Nucleus accumbens (tissue), 56 donors: ENCODE measurements at places on chromosomes 1 and 21.

- peak; percentile 53 for DNase-seq
These were observed 9.5 kb downstream of the ZBTB7B start for GRCh38 chr1:155012026-155012546.

- no peak for DNase-seq
These were observed at the start of gene C4BPA for GRCh38 chr1:207103892-207104373. TSS of gene C4BPA (plus strand) at chr1:207104233. CDS start at chr1:207113026, 8,793 bp downstream.

DNA sequence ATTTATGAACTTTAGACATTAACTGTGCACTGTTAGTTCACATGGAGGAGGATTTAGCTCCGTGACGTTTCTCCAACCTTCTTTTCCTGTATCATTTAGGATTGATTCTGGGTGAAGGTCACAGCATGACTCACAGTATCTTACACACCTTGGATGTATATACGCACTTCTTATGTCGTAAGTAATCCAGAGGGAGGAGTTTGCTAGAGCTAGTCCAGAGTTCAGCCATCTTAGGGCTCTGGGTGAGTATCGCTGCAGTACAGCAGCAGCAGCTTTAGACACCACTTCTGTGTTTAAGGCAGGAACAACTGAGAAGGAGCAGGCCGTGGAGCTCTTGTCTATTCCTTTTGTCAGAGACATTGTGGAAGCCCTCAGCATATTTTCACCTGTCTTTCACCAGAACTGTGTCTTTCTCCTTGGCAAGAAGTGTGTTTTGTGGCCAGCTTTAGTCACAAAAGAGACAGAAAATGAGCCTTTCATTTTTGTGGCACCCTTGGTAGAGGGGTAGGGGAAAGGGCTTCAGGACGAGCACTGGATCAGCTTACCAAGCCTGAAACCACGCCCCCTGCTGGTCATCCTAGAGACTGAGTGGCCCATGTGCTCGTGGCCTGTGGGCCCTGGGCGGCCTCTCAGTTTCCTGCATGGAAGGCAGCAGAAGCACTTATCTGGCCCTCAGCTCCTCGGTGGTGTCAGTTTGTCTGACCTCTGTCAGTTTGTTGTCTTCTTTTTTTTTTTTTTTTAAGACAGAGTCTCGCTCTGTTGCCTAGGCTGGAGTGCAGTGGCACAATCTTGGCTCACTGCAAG is 64.0 kb downstream of the ADARB1 start:
- DNase-seq, result no peak

GRCh38 chr21:29351691-29352090 is 53.0 kb downstream of the BACH1 start:
- no peak for DNase-seq

DNA sequence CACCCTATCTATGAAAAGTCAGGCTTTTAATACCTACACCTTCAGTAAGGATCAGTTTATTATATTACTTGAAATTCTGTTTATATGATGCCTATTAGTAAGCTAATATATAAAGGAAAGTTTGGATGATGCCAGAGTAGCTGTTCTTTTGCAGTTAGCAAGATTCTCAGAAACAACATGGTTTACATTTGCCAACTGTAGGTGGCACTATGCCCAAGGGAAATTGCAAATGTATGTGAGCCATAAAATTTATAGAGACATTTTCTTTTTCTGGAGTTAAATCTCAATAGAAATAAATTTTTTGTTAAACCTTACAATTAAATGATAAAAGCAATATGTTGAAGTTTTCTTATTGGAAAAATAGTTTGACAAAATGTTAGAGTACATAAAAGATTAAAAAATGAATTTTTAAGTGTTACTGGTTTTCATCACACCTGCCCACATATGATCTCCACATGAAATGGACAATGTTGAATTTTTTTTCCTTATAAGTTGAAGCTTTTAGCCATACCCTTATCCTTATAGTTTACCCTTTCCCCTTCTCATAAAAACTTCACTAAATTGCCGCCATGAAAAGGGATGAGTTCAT is 32.1 kb upstream of the EPHX4 start:
- DNase-seq, result no peak

DNA sequence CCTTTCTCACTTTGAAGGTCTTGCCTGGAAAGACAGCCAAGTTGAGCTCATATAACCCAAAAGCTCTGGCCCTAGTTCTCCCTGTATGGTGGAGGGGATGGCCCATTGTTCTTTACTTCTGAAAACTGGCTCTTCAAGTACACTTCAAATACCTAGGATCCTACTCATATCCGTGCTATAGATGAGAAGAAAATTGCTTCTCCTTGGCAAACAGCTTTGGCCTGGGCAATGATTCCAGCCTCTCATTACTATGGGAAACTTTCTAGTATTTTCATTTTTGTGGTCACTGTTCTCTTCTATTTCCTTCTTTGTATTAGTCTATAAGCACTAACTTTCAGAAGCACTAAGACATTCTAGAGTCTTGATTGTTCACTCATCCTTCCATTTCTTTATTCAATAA is 53.7 kb downstream of the ZNF697 start:
- DNase-seq, result no peak

- DNase-seq, result no peak
These were observed 175.3 kb downstream of the MAGI3 start for GRCh38 chr1:113565621-113566020.

DNA sequence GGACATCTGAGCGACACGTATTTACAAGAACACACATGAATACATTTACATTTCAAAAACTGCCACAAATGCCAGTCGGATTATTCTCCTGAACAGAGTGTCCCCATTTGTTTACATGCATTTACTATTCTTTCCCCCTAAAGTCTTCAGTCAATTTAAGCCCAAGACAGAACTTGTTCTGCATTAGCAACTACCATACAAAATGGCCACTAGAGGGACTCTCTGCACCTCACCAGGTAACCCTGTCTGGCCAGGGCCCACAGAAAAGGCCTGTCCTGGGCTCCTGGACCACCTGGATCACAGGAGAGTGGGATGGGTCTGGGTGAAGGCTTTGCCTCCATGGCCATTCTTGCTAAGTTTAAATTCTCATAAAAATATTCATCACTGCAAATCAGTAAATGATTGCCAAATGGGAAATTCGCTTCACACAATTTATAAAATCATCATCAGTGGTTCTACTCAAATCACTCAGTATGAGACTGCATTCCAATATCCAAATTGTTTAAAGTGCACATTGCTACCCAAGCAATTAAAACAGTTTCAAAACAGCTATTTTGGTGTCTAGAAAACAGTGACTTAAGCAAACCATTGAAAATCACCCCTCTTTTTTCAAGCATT is 12.5 kb upstream of the GUCA2A start:
- DNase-seq, result no peak
